ENCODE measurements at places on chromosomes 7 and 10. TPM values are rescaled to one million over a fixed set of nuclear protein-coding genes. Genes with fewer than 3 reads are reported as not detected.

CASP7 gene
- 14.9 TPM for total RNA-seq

ADAMTS14 gene
- total RNA-seq: 12.5 TPM

DNA sequence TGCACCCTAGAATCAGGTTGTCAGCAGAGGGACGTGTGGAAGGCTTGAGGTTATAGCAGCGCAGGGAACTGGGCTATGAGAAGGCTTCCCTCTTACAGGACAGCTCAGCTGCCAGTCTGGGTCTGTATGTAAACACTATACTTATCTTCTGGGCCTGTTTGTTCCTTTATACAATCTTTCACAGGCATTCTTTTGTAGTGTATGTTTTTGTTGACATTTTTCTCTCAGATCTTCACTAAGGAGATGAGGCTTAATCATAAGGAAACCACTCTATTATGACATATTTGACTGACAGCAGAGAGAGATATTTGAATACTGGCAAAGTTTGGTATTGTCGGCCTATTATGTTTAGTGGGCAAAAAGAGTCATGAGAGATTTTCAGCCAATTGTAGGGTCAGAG, 929 bp downstream of the GBF1 start:
- peaks cover 29% of the 10 kb centered on the region for H3K4me1 ChIP-seq
- H3K4me3 ChIP-seq: peak overlapping the region; percentile 89
- no peak for DNase-seq
- H3K36me3 ChIP-seq: peaks cover 12% of the 10 kb centered on the region
- peak overlapping the region; percentile 96 for H3K27ac ChIP-seq

- H3K36me3 ChIP-seq: no peaks in the 10 kb centered on the region
- H3K27ac ChIP-seq: no peak overlapping the region
- H3K4me1 ChIP-seq: no peaks in the 10 kb centered on the region
- DNase-seq: no peak
- H3K4me3 ChIP-seq: no peak overlapping the region
These were observed 710.8 kb downstream of the MAGI2 start for GRCh38 chr7:78742694-78743093.

- H3K27ac ChIP-seq: peak overlapping the region; percentile 65
- peak; percentile 73 for DNase-seq
- no peak overlapping the region for H3K4me3 ChIP-seq
These were observed 29.9 kb upstream of the ZMIZ1 start for GRCh38 chr10:79038841-79039201.
